Left cardiac atrium (tissue), 4 donors: ENCODE measurements at places on chromosomes 2 and 18. TPM values are rescaled to one million over a fixed set of nuclear protein-coding genes. Genes with fewer than 3 reads are reported as not detected.

DNA sequence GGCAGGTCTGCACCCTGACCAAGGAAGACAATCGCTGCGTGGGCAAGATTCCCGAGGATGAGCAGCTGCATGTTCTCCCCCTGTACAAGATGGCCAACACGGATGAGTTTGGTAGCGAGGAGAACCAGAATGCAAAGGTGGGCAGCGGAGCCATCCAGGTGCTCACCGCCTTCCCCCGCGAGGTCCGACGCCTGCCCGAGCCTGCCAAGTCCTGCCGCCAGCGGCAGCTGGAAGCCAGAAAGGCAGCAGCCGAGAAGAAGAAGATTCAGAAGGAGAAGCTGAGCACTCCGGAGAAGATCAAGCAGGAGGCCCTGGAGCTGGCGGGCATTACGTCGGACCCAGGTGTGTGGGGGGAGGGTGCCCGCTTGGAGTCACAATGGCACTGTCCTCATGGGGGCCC lies 48.4 kb downstream of the BOLA3 start:
- DNase-seq = no peak

HRH4 gene
- not detected for total RNA-seq

- DNase-seq = no peak
These were observed 185.6 kb upstream of the STON1 start for GRCh38 chr2:48344441-48344756.

DNA sequence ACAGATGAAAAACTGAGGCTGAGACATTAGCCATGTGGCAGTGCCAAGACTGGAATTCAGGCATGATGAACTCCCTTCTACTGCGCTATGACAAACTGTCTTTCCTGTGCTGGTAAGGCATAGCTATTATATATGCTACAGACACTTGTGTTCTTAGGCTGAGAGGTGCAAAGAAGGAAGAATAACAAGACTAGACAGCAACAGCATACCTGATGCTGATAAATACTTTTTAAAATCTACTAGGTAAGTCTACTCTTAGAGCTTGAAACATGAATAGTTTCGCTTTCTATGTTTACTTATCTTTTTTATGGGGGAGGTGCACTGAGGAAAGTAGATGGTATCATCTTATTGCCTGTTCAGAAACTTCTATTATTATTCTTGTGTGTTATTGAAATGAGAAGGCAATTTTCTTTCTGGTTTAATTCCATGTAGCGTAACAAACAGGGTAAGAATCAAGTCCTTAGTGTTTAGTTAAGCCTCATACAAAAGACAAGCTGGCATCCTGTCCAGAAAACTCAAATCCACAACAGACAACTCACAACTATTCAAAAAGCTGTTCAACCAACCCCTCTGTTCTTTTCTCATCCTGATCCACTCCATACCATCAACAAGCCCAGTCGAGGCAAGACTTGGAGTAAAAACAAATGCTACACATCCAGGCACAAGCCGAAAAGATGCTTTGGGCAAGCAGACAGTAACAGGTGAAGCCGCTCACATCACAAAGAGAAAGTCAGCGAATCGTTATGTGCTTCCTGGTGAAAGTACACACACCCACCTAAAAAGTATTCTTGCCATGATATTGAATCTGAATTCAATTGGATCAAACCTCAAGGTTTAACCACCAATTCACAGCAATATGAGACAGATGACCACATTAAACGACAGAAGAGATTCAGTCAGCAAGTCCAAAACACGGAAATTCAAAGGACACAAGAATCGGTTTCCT lies 1.5 kb downstream of the TTC32 start:
- no peak for DNase-seq

- DNase-seq = peak; percentile 41
These were observed 46.1 kb downstream of the TMEM185B start for GRCh38 chr2:120177001-120177621.

DNA sequence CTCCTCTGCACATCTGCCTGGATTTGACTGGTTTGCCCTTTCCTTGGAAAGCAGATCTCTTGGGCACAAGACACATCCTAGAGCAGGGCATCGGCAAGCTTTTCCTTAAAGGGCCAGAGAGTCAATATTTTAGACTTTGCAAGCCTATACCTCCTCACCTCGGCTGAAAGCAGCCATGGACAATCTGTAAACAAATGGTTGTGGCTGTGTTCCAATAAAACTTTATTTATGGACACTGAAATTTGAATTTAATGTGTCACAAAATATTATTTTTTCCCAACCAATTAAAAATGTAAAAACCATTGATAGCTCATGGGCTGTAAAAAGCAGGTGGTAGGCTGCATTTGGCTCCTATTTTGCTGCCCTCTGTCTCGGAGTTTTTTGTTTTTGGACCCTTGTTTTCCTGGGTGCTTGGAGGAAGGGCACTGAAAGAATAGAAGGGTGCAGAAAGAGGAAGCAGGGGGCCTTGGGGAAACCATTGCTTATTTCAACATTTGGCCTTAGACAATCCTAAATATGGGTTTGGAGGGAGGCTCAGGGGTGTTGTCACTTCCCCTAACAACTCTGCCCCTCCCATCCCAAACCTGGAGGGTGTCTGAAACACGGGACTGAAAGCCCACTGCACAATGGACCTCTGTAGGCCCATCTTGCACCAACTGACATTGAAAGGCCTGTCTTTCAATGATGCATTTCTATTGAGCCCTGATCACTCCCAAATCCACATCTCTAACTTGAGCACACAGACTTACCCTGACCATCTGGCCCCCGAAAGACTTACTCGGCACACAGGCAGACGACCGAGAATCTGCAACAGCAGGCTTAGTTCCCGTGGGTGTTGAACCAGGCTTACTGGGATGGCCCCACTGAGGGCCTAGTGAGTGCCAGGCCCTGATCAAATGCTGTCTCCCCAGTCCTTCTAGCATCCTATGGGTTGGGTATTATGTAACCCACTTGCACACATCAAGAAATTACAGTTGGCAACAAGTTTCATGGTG lies 7.1 kb upstream of the ZFP36L2 start:
- no peak for DNase-seq

GCKR gene
- 1.1 TPM for total RNA-seq

DNA sequence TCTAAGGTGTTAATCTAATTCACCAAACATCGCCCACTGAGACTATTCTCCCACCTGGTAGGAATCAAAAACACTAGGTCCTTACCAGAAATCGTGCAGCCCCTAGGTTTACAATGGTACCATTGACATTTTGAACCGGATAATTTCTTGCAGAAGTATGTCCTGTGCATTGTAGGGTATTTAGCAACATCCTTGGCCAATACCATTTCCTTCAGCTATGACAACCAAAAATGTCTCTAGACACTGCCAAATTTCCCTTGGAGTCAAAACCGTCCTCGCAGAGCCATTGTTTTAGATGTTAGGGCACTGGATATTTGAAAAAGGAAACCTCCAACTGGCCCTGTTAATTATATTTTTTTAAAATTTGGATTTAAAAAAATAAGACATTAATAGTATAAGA lies 3.8 kb downstream of the VPS54 start:
- DNase-seq = no peak

DNA sequence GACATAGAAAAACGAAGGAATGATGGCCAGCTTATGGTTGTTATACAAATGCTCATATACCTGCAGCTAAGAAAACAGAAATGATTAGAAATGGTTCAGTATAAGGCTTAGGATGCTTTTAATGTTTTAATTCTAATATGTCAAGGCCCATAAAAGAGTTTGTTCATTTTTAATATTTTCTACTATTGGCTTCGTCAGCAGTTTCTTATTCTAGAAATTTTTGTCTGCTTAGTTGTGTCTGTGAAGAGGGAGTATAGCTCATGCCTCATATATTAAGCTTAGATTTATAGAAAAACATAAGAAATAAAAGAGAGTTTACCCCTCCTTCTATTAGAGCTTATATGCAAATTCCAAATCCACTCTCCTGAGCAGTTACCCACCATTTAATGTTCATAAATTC lies 292.6 kb downstream of the SLC8A1 start:
- DNase-seq = no peak

GRCh38 chr2:1972948-1973347 lies 228.6 kb upstream of the PXDN start:
- no peak for DNase-seq

DNA sequence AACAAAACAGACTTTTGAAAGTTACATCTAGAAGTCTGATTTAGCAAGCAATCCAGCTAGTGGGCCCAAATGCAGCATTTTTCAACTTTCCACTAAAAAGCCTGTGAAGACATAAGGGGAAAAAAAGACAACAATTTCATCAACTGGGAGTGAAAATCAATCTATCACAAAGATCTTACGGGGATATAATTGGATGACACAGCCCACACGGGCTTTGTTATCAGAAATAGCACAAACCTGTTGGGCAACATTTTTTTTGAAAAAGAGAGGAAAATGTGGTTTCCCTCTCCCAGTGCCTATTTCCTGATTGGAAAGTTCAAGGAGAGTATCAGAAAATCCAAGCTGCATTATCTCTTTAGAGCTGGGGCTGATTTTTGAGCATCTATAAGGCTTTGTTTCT lies 132.7 kb downstream of the EVA1A start:
- no peak for DNase-seq

- DNase-seq = peak; percentile 59
These were observed 68.5 kb upstream of the STK17B start for GRCh38 chr2:196239622-196240587.

GRCh38 chr2:237281836-237282306 lies 132.1 kb downstream of the COL6A3 start:
- no peak for DNase-seq

FAP gene
- total RNA-seq = 1.4 TPM

- DNase-seq = no peak
These were observed 4.8 kb upstream of the IGFBP5 start for GRCh38 chr2:216700088-216700567.

GRCh38 chr2:110818767-110819481 lies 86.6 kb downstream of the ACOXL start:
- no peak for DNase-seq

DNA sequence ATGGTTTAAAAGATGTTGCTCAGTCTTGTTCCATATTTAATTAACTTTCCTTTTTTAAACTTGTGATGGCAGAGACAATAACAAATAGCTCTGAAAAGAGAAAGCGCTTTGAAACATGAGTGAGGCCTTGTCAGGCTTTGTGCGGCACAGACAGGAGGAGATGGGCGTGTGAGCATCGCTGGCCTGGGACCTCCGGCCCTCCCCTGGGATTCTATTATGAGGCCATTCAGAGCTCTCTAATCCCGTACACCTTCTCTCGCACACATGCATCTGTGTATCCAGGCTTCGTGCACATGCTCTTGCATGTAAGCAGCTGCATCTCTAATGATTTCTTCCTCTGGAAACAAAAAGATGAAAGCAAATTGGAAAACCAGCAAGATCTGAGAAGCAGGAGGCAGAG lies 313.7 kb downstream of the ZNF521 start:
- DNase-seq = no peak

GRCh38 chr2:239337877-239338484 lies 62.8 kb downstream of the HDAC4 start:
- no peak for DNase-seq

STARD6 gene
- total RNA-seq = not detected

VAPA gene
- total RNA-seq = 219 TPM

- DNase-seq = no peak
These were observed 92.5 kb upstream of the RBBP8 start for GRCh38 chr18:22840606-22841144.

DNA sequence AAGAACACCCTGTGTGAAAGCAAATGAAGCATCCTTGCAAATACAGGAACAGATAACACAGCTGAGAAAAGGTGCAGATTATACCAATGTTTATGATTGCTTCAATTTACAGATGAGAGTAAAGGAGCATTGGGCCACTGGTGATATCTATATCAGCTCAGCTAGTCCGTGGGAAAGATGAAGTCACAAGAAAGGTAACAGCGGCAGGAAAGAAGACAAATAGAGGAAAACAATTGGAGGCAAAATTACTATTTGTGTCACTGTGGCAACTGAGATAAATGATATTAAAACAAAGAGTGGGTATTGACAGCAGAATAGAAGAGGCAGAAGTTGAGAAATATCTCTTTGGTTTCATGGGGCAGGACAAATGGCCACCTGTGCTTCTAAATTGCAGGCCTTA lies 121.2 kb upstream of the CAVIN2 start:
- DNase-seq = no peak

DNA sequence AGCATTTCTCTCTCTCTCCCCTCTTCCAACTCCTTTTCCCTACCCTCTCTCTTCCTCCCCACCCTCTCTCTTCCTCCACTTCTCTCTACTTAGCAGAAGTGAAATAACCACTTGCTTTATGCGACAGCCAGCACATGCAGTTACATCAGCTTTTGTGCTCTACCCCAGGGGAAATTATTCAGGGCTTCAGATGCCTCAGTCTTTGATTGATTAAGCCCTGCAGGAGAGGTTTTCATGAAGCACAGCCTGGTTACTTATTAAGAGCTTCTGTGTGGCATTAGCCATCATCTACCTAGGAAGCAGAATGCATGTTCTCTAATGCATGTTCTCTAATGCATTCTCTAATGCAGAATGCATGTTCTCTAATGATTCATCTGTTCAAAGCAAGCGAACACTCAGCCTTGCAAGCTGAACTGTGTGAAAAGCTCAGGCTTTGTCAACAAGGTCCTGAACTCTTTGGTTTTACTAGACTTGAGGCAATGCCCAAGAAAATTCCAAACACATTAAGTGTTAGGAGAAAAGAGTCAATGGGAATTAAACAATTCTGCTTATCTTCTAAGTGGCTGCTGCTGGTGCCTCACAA lies 56.1 kb downstream of the LHCGR start:
- no peak for DNase-seq

SERPINB11 gene
- not detected for total RNA-seq

DNA sequence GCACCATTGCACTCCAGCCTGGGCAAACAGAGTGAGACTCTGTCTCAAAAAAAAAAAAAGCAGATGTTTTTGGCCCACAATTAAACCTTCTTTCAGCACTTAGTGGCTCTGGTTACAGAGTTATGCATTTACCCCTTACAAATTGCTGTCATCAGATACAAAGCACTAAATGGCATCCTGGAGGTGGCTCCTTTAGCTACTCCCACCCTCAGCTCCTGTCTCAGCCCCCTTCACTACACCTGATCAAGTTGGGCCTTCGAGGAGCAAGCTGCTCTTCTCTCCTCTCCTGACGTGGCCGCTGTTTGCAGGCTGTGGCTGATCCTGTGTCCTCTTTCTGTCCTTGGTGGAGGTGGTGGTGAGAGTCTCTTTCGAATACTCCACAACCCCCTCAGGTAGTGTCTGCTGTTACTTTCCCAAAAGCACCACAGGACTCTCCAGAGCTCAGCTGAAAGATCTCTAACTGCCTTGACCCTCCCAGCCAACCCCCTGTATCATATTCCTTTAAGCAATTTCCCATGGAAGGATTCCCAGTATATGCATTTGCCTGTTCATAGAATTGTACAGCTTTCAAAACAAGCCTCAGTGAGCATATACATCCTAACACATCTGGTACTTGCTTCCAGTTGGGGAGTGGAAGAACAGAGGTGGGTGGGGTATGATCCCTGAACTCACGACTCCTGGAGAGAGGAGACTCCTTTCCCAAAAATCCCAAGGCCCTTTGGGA lies 285.9 kb downstream of the CLIP4 start:
- DNase-seq = no peak

MYO7B gene
- total RNA-seq = 0.27 TPM

MRPL53 gene
- 127 TPM for total RNA-seq

GRCh38 chr2:209864716-209865295 lies 93.2 kb downstream of the UNC80 start:
- DNase-seq = no peak

ACTG2 gene
- 12.1 TPM for total RNA-seq
